HFF-Myc (cell line): ENCODE measurements at places on chromosomes 11 and 22.

DNA sequence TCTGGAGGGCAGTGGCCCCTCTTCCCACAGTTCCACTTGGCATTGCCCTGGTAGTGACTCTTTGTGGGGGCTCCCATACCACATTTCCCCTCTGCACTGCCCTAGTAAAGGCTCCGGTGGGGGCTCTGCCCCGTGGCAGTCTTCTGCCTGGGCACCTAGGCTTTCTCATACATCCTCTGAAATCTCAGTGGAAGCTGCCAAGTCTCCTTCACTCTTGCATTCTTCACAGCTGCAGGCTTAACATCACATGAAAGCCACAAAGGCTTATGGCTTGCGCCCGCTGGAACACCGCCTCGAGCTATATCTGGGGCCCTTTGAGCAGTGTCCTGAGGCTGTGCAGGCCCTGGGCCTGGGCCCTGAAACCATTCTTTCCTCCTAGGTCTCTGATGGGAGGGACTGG is 25.3 kb downstream of the PLEKHB1 start:
- DNase-seq, result no peak

DNA sequence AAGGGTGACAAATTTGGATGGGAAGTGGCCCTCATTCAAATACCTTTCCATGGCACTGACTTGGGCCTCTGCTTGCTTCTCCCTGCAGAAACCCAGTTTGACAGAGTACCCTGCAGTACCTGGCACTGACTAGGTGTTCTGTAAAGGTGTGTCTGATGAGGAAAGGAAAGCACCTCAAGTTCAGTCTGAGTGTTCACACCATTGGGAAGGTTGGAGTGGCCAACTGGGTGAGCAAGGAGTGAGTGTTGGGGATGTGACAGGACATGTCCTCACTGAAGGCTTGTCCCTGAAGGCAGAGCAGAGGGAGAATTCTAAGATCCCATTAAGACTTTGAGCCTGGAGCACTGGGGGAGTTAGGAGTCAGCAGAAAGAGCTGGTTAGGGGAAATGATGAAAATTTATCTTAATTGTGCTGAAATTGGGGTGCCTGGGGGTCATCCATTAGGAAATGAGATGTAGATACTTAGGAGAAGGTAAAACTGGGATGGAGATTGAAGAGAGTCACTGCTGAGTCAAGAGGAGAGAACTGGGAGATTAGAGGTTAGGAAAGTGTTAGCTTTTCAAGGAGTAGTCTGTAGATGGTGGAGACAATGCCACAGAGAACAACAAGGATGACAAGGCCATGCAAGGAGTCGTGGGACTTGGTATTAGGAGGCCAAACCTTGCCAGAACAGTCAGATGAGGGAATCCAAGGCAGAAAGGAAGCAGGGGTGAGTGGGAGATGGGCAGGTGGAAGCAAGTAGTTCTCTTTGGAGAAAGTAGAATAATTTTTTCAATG is 6.1 kb downstream of the SREBF2 start:
- DNase-seq, result no peak

DNA sequence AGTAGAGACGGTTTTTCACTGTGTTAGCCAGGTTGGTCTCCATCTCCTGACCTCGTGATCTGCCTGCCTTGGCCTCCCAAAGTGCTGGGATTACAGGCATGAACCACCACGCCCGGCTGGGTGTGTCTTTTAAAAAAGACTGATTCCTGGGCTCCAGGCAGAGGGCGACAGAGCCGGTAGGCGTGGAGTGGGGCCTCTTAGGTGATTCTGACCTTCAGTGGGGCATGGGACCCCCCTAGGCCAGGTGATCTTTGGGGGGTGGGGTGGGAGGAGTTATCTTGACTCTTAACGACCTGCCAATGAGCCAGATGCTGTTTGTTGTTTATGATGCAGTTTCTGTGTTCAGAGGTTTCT is 12.9 kb upstream of the SORL1-AS1 start:
- no peak for DNase-seq

DNA sequence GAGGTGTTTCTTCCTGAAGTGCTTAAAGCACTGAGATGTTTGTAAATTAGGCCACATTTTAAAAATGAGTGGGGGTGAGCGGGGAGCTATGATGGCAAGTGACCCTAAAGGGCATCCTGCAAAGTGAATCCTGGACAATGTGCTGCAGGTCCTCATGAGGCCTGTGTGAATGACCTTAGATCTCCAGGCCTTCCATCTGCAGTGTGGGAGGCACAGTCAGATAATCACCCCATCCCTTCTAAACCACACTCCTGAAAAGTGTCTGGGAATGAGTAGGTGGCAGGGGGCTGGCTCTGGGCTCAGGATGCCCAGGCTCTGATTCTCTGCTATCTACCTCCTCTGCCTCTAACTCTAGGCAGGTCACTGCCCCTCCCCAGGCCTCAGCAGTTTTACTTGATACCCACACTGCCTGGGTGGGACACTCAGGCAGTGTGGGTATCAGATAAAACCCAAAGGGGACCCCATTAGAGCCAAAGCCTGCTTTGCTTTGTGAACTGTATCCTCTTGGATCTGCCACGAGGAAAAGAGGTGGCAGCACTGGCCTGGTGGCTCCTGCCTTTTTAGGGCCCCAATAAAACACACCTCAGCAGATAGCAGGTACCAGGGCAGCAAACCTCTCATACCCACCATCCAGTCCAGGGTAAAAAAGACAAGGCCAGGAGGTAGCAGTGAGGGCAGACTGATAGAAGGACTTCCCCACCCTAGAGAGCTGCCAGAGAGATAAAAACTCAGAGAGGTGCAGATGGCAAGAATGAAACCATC is 10.5 kb downstream of the STARD10 start:
- no peak for DNase-seq

DNA sequence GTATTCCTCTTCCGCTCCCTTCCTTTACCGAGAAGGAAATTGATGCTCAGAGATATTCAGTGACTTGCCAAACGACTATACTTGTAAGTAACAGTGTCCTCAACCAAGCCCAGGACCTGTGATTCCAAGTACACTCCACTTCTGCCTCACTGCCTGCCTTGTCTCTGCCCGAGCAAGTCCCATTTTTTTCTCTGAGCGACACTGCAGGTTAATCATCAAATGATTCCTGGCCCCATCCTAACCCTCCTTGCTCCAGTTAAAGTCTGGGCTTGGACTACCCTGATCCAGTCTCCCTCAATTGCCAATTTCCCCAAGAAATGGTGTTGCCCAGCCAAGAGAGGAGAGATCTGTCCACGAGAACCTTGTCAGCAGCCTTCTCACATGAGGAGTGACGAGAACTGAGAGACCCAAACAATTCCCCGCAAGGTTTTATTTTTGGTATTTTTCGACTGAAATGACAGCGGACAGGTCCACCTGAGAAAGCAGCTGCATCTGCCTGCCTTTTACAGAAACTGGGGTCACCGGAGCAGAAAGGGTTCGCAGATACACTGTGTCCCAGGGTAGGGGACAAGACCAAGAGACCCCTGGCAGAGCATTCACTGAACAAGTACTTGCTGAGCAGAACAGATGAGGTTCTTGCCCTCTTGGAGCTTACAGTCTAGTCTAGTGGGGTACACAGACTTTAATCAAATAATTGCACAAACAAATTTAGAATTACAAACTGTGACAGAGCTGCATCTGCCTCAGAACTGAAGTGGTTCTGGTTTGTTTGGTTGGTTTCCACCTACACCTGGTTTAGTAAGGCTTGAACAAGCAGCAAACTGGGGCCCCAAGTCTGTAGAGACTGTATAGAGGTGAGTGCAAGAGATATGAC is 11.4 kb downstream of the POU2AF1 start:
- no peak for DNase-seq

DNA sequence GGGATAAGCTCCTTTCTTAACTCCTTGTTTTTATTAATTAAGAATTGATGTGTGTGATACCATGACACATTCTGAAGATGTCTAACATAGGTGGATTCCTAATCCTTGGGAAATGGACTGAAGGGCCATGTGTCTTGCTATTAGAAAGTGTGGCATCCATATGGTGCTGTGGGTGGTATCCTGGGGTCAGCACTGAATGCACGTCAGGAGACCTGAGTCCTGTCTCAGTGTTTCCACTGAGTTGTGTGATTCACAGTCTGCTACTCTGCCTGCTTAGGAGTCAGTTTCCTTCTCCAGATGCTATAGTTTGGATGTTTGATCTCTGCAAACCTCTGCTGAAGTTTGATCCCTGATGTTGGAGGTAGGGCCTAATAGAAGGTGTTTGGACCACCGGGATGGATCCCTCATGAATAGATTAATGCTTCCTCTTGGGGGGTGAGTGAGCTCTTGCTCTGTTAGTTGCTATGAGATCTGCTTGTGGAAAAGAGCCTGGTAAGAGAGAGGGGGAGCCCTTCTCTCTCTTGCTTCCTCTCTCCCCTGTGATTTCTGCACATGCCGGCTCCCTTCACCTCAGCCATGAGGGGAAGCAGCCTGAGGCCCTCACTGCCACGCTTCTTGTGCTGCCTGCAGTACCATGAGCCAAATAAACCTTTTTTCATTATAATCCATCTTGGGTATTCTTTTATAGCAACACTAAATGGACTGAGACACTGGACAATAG is 666.5 kb downstream of the NTM start:
- peak; percentile 37 for DNase-seq

GRCh38 chr11:77435972-77436371 is 37.9 kb downstream of the PAK1 start:
- no peak for DNase-seq

DNA sequence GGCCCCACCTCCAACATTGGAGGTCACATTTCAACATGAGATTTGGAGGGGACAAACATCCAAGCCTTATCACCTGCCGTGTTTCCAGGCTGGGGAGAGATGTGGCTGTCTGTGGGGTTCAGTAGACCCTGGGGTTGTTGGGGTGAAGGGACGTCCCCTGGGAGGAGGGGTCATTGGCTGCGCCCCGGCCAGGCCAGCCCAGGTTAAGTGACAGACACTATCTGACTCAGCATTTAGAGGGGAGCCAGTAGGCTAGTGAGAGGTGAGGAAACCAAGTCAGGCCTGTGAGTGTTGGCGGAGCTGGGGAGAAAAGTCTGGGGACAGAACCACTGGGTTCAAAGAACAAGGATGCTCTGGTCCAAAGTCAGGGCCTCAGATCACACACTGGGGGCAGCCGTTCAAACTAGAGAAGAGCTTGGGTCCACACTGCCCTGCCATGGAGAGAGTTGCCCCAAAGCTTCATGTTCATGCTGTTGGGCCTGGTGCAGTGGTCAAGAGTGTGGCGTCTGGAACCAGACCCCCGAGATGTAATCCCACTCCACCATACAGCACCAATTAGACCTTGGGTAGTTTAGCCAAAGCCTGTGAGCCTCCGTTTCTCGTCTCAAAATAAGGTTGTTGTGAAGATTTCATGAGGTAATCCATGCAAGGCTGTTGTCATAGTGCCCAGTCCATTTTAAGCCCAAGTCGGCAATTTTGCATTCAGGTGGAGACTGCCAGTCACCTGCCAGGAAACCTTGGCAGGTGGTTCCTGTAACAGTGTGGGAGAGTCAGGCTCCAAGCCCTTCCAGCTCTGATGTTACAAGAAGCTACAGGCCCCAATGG is 1289.6 kb downstream of the TBC1D22A start:
- DNase-seq, result no peak

DNA sequence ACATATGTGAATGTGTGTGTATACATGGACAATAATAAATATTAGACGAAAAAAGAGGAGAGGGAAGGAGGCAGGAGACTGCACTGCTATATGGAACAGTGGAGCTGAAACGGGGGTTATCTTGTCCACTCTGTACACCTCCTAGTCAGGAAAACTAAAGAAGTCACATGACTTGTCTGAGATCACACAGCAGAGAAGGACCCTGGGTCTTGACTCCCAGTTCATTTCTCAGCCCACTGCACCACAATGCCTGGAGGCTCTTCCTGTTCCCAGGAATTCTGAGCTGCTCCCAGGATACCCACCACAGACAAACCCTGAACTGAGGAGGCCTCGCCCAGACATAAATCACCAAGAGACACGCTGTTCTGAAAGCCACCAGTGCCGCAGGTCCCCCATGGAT is 349.6 kb downstream of the CTTN start:
- no peak for DNase-seq

- no peak for DNase-seq
Measured at GRCh38 chr11:29879560-29879959, 137.3 kb downstream of the KCNA4 start.

DNA sequence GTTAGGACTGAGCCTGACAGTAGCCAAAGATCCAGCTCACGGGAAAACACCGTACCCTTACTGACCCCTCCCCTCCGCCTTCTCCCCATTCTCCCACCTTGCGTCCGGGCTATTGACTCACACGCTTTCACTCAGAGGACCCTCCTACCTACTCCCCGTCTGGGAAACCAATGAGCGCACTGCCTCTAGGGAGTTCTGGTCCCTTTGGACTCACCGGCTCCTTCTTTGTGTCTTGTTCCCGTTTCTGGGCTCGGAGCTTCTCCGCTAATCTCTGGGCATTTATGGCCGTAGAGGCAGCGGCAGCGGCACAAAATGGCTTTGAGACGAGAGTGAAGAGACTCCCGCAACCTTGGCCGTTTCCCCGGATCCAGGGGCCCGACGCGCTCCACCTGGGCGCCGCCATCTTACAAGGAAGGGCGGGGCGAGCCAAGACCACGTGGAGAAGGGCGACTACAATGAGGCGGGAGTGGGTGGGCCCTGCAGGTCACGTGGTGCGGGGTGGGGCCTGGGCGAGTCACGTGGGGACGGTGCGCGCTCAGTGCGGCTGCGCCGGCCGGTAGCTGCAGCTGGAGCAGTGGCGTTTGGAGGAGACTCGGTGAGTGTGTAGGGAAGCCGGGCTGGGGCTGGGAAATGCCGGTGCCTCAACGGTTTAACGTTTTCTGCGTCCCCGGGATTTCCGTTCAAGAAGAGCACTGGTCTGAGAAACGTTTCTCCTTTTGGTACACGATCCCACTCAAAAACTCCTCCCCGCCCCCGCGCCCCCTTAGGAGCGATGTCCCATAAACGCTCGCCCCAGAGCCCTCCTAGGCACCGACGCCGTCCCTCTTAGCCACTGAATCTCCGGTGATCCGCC is at the start of the genes FAM118B and RPUSD4:
TSS of gene FAM118B (plus strand) at position 547 of the 853 bp plus-strand sequence. CDS start 23,220 bp downstream, outside the sequence.
TSS of gene RPUSD4 (minus strand) at position 415 of the 853 bp plus-strand sequence. CDS start at position 403, 12 bp downstream.
- peak; percentile 85 for DNase-seq

GRCh38 chr11:112175599-112175952 is 264 bp downstream of the BCO2 start:
- DNase-seq, result no peak

DNA sequence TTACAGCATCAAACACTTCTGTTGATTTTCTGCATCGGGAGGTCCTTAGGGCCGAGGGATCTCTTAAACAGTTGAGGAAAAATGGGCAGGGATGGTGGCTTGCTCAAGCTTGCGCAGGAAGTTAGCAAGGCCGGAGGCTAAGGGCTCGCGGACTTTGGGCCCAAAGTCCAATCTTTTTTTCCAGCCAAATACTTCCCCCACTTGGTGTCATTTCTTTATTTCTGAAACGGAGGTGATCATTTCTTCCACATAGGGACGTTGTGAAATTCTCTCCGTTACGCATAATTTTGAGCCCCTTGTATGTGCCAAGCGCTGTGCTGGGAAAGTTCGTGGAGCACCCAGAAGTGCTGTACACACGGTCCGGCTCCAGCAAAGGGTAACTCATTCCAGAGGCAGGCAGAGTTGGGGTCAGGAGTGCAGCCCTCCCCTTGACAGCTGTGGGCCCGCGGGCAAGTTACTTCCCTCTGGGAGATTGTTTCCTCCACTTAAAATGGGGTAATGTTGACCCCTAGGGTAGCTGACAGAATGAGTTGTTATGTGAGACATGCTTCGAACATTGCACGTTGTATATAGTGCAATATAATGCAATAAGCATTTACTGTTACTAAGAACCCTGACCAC is 809 bp downstream of the MIEF1 start:
- DNase-seq, result no peak
